OCI-M1 (cell line): ENCODE measurements at places on chromosomes 13 and 19.

GRCh38 chr19:29787281-29787680 lies 24.5 kb upstream of the CCNE1 start:
- no peak for DNase-seq

DNA sequence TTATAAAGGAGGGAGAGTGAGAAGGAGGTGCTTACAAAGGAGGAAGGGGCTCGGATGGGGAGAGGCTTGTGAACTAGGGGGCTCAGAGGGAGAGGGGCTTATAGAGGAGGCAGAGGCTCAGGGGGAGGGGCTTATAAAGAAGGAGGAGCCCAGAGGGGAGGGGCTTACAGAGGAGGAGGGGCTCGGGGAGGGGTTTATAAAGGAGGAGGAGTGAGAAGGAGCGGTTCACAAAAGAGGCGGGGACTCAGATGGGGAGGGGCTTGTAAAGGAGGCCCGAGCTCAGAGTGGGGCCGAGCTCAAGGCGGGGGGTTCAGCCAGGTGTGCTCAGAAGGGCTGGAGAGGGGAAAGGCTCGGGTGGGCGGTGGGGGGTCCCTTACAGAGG lies 500 bp downstream of the SMIM24 start:
- peak; percentile 36 for DNase-seq

DNA sequence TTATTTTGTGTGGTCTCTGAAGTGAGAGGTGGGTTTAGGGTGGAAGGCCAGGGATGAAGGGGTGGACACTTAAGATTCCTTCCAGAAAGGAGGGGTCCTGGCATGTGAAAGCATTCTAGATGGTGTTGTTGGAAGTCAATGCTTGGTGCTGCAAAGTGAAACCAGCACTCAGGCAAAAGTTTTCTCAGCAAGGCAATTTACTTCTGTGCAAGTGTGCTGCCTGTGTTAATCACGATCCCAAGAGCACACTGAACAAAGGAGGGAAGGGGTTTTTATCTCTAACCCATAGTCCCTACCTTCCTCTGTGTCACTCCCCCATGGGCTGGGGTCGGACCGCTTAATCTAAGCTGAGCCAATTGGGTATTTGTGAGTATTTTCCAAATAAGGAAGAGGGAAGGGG lies 1.3 kb downstream of the ZNF134 start:
- peak; percentile 25 for DNase-seq

- peak; percentile 96 for DNase-seq
Measured at GRCh38 chr19:16446724-16447368, 24.9 kb downstream of the EPS15L1 start.

GRCh38 chr13:41500511-41500910 lies 43.2 kb downstream of the RGCC start:
- no peak for DNase-seq

GRCh38 chr19:38371081-38371480 lies 3.3 kb upstream of the PSMD8 start:
- DNase-seq = no peak

DNA sequence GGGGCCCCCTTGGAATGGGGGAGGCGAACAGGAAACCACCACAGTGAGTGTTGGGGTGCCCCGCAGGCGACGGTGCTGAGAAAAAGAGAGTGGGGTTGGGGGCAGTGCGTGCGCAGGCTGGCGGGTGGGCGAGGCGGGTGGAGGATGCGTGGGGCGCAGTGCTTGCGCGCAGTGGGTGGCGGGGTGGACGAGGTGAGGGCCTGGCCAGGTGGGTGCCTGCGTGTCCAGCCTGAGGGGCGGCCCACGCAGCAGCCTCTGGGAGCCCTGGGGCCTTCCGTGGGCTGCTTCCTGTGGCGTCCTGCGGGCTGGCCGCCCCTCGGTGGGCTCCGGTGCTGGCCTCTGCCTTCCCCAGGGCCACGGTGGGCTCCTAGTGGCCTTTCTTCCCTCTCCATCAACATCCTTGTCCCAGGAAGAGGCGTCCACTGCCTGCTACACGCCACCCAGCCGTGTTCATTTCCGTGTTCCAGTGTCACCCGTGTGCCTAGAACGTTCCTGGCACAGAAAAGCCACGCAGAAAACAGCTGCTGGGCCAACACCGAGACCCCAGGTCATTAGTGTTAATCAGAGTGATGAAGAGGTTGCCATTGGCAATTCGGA lies 7.1 kb downstream of the ATP11A start:
- DNase-seq = no peak

GRCh38 chr13:102914339-102914930 lies 68.6 kb downstream of the ERCC5 start:
- DNase-seq = no peak

GRCh38 chr13:37561031-37561430 lies 37.5 kb downstream of the POSTN start:
- DNase-seq = no peak

- no peak for DNase-seq
Measured at GRCh38 chr19:42022616-42023015, 28.6 kb upstream of the ATP1A3 start.

DNA sequence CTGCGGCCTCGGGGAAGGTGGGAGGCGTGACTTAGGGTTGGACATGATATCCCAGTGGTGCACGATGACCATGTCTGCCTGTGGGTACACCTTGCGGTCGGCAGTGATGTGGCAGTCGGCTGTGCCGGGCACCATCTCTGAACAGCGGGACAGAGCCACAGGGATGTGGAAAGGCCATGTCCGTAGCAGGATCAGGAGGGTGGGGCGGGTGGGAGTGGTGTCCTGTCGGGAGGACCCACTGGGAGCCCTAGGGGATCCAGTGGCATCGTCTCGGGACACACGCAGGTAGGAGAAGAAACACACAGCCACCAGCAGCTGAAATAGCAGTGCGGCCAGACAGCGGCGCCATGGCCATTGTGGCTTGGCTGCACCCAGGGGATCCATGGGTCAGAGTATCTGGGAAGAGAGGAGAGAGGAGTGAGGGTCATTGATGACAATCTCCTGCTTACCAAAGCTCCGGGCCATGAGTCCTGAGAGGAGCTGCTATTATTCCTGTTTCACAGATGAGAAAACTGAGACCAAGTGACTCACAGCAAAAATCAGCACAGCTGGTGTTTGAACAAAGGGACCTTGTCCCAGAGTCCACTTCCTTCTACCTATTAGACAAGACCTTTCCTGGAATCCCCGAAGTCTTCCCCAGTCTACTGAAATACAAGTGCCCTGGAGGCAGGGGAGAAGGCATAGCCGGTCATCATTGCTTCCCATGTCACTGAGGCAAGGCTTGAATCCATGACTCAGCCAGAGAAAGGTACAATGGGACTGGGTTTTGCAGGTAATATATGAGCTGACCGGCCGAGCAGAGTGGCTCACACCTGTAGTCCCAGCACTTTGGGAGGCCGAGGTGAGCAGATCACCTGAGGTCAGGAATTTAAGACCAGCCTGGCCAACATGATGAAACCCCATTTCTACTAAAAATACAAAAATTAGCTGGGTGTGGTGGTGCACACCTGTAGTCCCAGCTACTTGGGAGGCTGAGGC lies 5.2 kb upstream of the FUT6 start:
- no peak for DNase-seq

DNA sequence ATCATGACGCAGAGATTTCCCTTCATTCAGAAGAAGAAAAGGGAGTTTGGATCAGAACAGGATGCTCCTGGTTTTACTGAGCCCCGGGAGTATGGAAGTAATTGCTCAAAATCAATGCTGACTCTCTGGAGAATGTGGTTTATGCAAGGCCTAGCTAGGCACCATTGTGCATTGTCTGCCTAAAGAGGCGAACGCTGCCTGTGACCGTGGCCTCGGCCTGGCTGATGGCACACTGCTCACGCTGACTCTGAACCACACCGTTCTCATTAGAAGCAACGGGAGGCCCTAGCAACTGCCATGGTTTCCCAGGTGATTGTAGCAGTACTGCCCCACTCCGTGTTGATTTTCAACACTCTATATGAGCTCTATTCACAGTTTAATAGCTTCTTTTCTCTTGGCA lies 41.7 kb upstream of the UBL3 start:
- DNase-seq = no peak

- no peak for DNase-seq
Measured at GRCh38 chr13:109738298-109738746, 48.1 kb downstream of the IRS2 start.

GRCh38 chr13:29817604-29818378 lies 32.6 kb downstream of the UBL3 start:
- peak; percentile 2 for DNase-seq

- DNase-seq = peak; percentile 3
Measured at GRCh38 chr13:113816946-113817859, 46.7 kb downstream of the GAS6 start.

- no peak for DNase-seq
Measured at GRCh38 chr13:109646423-109646822, 140.0 kb downstream of the IRS2 start.

DNA sequence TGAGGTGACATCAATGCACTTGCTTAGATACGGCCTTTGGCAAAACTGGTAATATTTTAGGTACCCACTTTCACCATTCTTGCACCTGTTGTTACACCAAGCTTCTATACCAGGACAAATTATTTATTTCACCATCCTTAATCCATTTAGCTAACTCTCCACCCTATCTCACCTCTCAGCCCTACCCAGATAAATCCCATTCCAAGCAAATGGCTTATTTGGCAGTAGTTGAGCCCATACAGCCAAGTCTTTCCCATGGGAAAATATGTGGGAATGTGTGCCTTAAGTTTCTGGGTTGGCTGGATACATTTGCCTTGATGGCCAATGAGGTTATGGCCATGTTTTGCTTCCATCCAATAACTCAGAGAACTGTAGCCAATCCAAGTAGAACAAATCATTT lies 551.9 kb downstream of the GPC6 start:
- no peak for DNase-seq

GRCh38 chr19:38619361-38620174 lies 580 bp downstream of the EIF3K start:
- DNase-seq = peak; percentile 24

- no peak for DNase-seq
Measured at GRCh38 chr13:49571299-49572240, 13.8 kb downstream of the RCBTB1 start.

DNA sequence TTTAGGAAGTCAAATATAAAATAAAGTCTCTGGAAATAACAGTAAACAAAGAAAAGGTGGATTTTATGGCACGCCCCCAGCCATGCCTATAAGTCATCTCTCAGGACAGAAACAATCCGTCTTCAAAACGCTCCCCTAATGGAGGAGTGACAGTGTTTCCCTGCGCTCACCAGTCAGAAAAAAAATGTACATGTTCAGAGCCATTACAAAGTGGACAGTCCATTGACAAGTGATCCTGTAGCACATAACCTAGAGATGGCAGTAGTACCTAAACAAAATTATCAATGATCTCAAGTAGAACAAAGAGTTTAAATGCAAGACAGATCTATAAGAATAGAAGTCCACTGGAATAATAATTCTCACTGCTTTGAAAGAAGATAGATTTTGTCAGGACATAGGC lies 891.7 kb upstream of the MIR17HG start:
- peak; percentile 29 for DNase-seq

DNA sequence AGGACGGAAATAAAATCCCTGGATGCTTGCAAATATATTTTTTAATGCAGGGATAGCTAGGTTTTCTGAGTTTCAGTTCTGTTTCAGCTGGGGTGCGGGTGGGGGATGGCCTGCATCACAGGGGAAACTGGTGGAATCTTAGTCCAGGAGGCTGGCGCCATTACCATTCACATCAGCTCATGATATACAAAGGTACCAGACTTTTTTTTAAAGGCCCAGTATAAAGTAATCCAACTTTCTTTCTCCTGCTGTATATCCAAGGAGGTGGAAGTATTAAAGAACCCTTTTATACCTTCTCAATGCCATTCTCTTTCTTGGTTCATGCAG lies 343.8 kb downstream of the KCNRG start:
- no peak for DNase-seq

- peak; percentile 1 for DNase-seq
Measured at GRCh38 chr13:20778311-20778710, 4.5 kb upstream of the EEF1AKMT1 start.

GRCh38 chr19:6209233-6209632 lies 70.5 kb downstream of the MLLT1 start:
- no peak for DNase-seq

DNA sequence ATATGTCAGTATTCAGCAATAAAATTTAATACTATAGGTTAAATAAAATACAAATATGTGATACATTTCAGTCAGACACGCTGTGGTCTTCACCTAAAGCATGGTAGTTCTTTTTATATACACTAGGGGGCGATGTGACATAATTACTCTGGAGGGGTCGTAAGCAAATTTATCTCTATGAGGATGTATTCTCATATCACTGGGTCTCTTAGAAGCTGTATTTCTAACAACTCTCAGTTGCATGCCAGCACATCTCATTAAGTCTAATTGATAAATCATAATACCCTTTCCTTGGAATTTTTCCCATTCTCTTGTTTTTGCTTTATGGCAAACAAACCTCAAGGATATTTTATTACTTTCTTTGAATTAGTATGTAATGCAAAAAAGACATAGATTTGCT lies 3.9 kb upstream of the PCDH17 start:
- DNase-seq = peak; percentile 73

DNA sequence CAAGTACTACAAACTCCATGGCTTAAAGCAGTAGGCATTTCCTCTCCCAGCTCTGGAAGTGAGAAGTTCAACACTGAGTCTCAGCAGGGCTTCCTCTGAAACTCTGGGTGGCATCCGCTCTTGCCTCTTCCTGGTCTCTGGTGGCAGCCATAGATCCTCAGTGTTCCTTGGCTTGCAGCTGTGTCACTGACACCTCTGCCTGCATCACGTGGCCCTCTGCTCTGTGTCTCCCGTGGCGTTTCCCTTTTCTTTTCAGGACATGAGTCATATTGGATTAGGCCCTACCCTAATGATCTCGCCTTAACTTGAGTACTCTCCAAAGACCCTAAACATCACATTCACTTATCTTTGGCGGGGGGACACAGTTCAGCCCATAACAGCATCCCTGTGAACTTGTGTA lies 466.7 kb downstream of the MYO16 start:
- no peak for DNase-seq

GRCh38 chr19:42397263-42398166 lies 7.4 kb upstream of the CNFN start:
- DNase-seq = no peak

GRCh38 chr13:59663707-59664106 lies 500.0 kb downstream of the DIAPH3 start:
- no peak for DNase-seq

GRCh38 chr13:107788464-107789165 lies 426.7 kb downstream of the LIG4 start:
- DNase-seq = no peak

GRCh38 chr19:18283338-18283737 lies 1.9 kb upstream of the JUND start:
- no peak for DNase-seq

GRCh38 chr19:31613683-31614219 lies 264.5 kb upstream of the TSHZ3 start:
- DNase-seq = no peak
